ENCODE measurements at places on chromosomes 6 and 20.

DNA sequence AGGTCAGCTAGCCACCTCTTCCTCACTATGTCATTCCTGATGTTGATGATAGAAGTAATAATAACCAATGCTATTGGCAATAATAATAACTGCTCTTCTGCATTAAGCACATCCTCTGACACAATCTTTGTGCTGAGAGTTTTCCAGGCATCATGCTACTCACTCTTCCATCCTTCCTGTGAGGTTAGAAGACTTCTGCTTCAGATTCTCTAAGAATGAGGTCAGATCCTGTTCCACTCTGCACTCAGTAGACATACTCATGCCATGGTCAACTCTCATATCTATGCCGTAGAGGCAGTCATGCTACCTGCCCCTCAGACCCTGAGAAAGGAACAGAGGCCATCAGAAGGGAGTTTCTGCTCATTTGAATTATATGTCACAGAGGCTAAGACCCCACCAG is 98.1 kb upstream of the TOP1 start:
- no peak for DNase-seq

- no peak for DNase-seq
Measured at GRCh38 chr6:131740161-131740560, 29.3 kb upstream of the CTAGE9 start.

GRCh38 chr6:44668976-44669934 is 281.7 kb downstream of the CDC5L start:
- DNase-seq, result no peak

GRCh38 chr20:19560881-19561480 is 197.1 kb upstream of the RIN2 start:
- DNase-seq, result no peak

- no peak for DNase-seq
Measured at GRCh38 chr6:88655586-88655985, 307.8 kb downstream of the RNGTT start.

Measured in GM06990 (cell line).